ENCODE measurements at places on chromosomes 7 and 10. TPM values are rescaled to one million over a fixed set of nuclear protein-coding genes. Genes with fewer than 3 reads are reported as not detected.

DNA sequence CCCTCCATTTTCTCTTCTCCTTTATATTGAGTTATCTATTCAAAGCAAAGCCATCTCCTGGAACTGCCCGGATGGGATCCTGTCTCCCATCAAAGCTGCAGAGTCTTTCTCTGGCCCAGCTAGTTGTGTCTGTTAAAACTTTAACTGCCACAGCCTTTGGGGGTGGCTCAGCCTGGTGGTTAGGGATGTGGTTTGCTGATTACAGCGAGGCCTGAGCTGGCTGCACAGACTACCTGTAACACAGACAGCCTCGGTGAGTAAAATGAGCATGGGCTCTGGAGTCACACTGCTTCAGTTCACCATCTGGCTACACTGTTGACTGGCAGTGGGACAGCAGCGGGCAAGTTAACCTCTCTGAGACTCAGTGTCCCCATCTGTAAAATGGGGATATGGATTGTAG, 18.4 kb upstream of the HABP2 start:
- H3K4me1 ChIP-seq: no peaks in the 10 kb centered on the region
- no peak overlapping the region for H3K27ac ChIP-seq
- H3K36me3 ChIP-seq: no peaks in the 10 kb centered on the region
- H3K4me3 ChIP-seq: no peak overlapping the region

DNA sequence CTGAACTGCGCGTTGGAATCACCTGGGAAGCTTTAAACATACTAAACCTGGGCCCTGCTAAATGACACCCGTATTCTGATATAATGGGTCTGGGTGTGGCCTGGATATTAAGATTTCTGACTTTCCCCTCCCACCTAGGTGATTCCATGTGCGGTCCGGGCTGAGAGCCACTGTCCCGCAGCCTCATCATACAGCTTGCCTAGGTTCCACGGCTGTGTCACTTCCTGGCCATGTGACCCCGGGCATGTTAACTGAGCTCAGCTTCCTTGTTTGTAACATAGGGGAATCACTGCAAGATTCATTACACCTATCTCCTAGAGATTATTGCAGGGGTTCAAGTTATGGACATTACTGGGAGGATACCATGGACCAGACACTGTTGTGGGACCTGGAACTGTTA, 472.7 kb upstream of the GALNT17 start:
- no peak for DNase-seq
- no peaks in the 10 kb centered on the region for H3K36me3 ChIP-seq
- H3K4me1 ChIP-seq: no peaks in the 10 kb centered on the region
- H3K4me3 ChIP-seq: no peak overlapping the region
- H3K27ac ChIP-seq: no peak overlapping the region

- no peak for DNase-seq
- H3K36me3 ChIP-seq: no peaks in the 10 kb centered on the region
- H3K27ac ChIP-seq: no peak overlapping the region
Measured at GRCh38 chr7:17991866-17992648, 35.6 kb downstream of the PRPS1L1 start.

- no peaks in the 10 kb centered on the region for H3K4me1 ChIP-seq
- no peaks in the 10 kb centered on the region for H3K27me3 ChIP-seq
- no peak overlapping the region for H3K27ac ChIP-seq
- DNase-seq: no peak
- H3K36me3 ChIP-seq: no peaks in the 10 kb centered on the region
Measured at GRCh38 chr10:22737587-22737986, 23.2 kb upstream of the PIP4K2A start.

GRCh38 chr7:141166926-141167325, 93.1 kb downstream of the TMEM178B start:
- no peaks in the 10 kb centered on the region for H3K4me1 ChIP-seq
- no peaks in the 10 kb centered on the region for H3K36me3 ChIP-seq
- no peak overlapping the region for H3K27ac ChIP-seq

The TBC1D12 gene
- 36.7 TPM for total RNA-seq

GRCh38 chr10:43078986-43079273, 2.1 kb downstream of the RET start:
- H3K27ac ChIP-seq: no peak overlapping the region
- peaks cover 39% of the 10 kb centered on the region for H3K27me3 ChIP-seq
- no peak for DNase-seq

The ETV1 gene
- total RNA-seq: 50.3 TPM

DNA sequence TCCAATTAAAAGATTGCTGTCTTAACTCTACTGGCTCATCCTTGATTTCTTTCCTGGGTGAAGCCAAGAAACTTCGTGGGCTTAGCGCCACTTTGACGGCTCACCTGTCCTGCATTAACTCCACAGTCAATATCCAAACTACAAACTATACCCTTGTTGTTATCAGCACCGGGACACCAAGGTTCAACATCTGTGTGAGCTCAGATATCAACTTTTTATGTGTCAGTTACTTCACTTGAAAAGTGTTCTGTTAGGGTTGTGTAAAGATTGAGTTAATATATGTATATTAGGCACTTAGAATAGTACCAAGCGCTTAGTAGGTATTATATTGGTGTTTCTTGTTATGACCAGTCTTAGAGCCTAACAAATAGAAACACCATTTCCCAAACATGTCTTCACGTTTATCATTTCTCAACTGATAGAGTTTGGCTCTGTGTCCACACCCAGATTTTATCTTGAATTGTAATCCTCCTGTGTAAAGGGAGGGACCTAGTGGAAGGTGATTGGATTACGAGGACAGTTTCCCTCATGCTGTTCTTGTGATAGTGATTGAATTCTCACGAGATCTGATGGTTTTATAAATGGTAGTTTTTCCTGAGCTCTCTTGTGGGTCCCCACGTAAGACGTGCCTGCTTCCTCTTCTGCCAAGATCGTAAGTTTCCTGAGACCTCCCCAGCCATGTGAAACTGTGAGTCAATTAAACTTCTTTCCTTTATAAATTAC, 19.0 kb upstream of the ST8SIA6 start:
- no peaks in the 10 kb centered on the region for H3K4me1 ChIP-seq
- no peaks in the 10 kb centered on the region for H3K36me3 ChIP-seq
- DNase-seq: no peak
- H3K27ac ChIP-seq: no peak overlapping the region
- no peak overlapping the region for H3K4me3 ChIP-seq
- H3K27me3 ChIP-seq: no peaks in the 10 kb centered on the region

DNA sequence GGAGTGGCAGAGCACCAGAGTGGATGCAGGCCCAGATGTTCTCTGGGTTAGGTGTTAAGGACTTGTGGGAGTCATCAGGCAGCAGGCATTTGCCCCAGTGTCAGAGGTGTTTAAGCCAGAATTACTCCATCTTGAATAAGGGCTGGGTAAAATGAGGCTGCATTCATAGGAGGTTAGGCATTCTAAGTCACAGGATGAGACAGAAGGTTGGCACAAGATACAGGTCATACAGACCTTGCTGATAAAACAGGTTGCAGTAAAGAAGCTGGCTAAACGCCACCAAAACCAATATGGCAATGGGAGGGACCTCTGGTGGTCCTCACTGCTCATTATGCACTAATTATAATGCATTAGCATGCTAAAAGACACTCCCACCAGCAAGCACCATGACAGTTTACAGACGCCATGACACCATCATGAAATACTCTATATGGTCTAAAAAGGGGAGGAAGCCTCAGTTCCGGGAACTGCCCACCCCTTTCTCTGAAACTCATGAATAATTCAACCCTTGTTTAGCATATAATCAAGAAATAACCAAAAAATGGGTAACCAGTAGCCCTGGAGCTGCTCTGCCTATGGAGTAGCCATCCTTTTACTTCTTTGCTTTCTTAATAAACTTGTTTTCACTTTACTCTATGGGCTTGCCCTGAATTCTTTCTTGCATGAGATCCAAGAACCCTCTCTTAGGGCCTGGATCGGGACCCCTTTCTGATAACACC, 882 bp upstream of the LRRC61 start:
- peak overlapping the region; percentile 47 for H3K4me3 ChIP-seq
- no peaks in the 10 kb centered on the region for H3K27me3 ChIP-seq
- H3K27ac ChIP-seq: peak overlapping the region; percentile 92

GRCh38 chr10:116470768-116471415, 43.2 kb downstream of the PNLIPRP3 start:
- H3K27ac ChIP-seq: no peak overlapping the region
- DNase-seq: no peak
- no peaks in the 10 kb centered on the region for H3K4me1 ChIP-seq
- H3K4me3 ChIP-seq: no peak overlapping the region

DNA sequence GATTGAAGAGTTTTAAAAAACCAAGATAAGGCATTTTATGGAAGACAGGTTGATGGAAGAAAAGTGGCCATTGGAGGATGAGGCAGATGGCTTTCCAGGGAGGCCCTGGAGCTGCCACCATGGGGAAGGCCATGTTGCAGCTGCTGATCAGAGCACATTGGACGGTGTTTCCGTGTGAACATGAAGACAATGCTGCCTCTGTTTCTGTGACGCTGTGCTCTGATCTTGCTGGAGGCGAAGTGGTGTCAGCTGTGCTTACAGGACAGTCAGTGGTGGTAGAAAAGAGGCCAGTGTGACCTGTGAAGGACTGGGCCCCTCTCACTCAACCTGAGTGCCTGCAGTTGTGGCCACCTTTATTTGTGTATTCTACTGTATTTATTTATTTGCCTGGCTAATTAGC, 132.9 kb downstream of the FAM204A start:
- H3K4me3 ChIP-seq: no peak overlapping the region
- H3K36me3 ChIP-seq: no peaks in the 10 kb centered on the region
- H3K27me3 ChIP-seq: no peaks in the 10 kb centered on the region
- H3K4me1 ChIP-seq: no peaks in the 10 kb centered on the region
- no peak for DNase-seq
- no peak overlapping the region for H3K27ac ChIP-seq

The FOXL3 gene
- not detected for total RNA-seq

- no peaks in the 10 kb centered on the region for H3K4me1 ChIP-seq
- no peaks in the 10 kb centered on the region for H3K36me3 ChIP-seq
- peak overlapping the region; percentile 13 for H3K27ac ChIP-seq
- no peak for DNase-seq
Measured at GRCh38 chr7:117478836-117479224, 995 bp upstream of the CFTR start.

The CALHM2 gene
- 25.6 TPM for total RNA-seq

DNA sequence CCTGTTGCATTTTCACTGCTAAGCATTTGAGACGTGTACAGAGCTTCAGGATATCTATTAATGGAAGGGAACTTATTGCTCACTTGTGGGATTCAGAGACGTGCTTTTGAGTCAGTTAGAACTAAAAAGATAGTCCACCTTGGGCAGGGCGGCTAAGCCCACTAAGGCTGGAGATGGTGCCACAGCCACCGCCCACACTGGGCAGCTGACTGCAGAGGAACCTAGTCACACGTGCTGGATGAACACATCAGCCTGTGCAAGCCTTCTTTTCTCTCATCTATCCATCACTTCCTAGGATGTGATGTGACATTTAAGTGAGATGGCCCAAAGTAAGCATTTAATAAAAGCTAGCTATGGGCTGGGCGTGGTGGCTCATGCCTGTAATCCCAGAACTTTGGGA, 78.0 kb downstream of the PTPRE start:
- no peaks in the 10 kb centered on the region for H3K36me3 ChIP-seq
- no peaks in the 10 kb centered on the region for H3K27me3 ChIP-seq
- no peak overlapping the region for H3K4me3 ChIP-seq
- no peak overlapping the region for H3K27ac ChIP-seq
- DNase-seq: no peak
- peaks cover 21% of the 10 kb centered on the region for H3K4me1 ChIP-seq

The SLC39A12 gene
- total RNA-seq: 0.34 TPM

DNA sequence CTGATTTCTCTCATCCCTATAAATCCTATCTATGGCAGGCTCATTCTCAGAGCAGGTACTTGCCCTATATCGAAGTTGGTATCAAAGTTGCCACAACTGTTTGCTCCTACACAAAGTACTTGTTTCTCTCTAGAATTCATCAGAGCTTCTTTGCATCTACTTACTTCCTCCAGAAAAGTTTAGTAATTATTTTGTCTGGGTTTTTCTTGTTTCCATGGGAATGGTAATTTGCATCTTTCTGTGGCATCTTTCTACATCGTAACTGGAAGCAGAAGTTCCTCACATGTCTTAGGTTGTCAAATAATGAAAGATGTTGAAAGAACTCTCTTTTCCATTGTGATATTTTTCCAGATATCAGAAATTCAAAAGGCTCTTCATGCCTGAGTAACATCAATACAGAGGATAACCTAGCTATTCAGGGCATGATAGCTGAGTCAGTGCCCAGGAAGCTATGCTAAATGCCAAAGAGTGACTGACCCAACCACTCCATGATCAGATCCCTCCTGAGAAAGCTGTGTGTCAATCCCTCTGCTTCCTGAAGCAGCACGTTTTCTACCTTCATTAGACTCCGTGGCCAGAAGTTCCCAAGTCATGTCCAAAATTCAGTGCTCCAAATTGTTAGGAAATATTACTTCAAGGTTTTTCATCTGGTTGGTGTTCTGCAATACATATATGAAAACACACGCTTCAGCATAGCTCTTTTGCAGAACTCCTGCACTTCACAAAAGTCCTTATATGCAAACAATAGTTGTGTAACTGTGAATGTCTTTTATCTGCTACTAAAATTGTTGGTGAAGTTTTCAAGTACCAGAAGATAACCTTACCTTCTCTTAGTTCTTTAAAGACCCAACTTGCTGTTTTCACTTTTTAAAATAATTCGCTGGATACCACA, 216.5 kb downstream of the VTI1A start:
- H3K27me3 ChIP-seq: no peaks in the 10 kb centered on the region
- no peaks in the 10 kb centered on the region for H3K36me3 ChIP-seq
- no peak overlapping the region for H3K27ac ChIP-seq
- H3K4me3 ChIP-seq: no peak overlapping the region
- H3K4me1 ChIP-seq: no peaks in the 10 kb centered on the region

DNA sequence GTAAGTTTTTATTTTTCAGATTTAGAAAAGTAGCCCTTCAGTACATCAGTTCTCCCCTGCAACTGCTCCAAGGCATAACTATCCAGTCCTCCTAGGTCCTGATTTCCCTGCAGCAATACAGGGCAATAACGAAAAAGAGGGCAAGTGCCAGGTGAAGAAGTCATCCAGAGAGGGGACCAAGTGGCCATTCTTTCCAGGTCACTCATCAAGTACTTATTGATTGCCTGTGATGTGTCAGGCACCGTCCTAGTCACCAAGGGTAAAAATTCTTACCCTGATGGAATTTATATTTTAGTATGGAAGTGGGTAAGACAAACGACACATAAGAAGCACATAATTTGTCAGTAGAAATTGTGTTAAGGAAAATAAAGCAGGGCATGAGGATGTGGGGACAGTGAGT, 67.1 kb upstream of the GSDME start:
- H3K27ac ChIP-seq: no peak overlapping the region
- H3K27me3 ChIP-seq: no peaks in the 10 kb centered on the region
- no peak for DNase-seq
- peaks cover 29% of the 10 kb centered on the region for H3K4me1 ChIP-seq

The THSD7A gene
- 7.2 TPM for total RNA-seq

GRCh38 chr10:132192076-132192975, 5.6 kb downstream of the DPYSL4 start:
- peaks cover 22% of the 10 kb centered on the region for H3K27me3 ChIP-seq
- no peaks in the 10 kb centered on the region for H3K36me3 ChIP-seq
- DNase-seq: no peak
